Activated T-helper 1 cell treated with Interleukin-2 at 50 U/mL for 16 hours (primary cell): ENCODE measurements at places on chromosomes 11 and 22.
A peak's percentile ranks its signal among the peaks of the same experiment; 100 is the strongest.

DNA sequence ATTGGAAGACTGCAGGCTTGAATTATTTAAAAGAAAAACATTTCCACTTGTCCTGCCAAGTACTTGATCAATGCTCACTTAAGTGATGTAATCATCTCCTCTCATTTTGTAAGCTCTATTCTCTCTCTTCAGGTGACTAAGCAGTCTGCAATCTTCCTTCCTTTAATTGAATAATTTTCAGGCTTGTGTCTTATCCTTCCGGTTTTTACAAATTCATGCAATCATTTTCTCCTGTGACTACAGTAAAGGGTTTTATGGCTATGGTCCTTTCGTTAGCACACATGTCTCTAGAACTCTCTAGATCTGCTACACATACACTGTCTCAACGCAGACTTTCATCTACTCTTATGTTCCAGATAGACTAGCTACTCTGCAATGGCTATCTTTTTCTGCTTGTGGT is 12.6 kb upstream of the UPB1 start:
- no peak for DNase-seq

DNA sequence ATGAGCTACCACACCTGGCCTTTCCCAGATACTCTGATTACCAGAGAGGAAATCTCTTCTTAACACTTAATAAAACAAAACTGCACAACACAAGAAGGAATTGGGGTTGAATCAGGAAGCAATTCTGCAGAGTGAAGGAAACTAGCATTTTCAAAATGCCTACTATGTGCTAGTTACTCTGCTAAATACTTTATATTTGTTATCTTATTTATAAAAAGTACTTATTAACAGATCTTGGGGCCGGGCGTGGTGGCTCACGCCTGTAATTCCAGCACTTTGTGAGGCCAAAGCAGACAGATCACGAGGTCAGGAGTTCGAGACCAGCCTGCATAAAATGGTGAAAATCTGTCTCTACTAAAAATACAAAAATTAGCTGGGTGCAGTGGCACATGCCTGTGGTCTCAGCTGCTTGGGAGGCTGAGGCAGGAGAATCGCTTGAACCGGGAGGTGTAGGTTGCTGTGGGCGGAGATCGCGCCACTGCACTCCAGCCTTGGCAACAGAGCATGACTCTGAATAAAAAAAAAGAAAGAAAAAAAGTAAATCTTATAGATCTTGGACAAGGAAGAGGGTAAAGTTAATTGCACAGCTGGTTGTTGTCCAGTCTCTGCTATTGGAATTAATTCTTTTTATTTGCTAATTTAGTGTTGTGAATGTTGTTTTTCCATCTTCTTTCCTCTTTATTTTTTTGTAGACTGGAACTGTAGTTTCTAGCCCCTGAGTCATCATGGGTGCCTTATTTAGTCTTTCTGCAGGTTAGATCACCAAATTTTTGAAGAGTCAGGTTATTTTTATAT is 22.1 kb downstream of the TMEM135 start:
- DNase-seq: no peak

GRCh38 chr11:114260483-114260882 is 35.7 kb upstream of the NNMT start:
- no peak for DNase-seq

- DNase-seq: peak; percentile 57
Measured at GRCh38 chr22:50548040-50548920, 2.6 kb downstream of the KLHDC7B start.
